ENCODE measurements at places on chromosomes 1 and 21.

DNA sequence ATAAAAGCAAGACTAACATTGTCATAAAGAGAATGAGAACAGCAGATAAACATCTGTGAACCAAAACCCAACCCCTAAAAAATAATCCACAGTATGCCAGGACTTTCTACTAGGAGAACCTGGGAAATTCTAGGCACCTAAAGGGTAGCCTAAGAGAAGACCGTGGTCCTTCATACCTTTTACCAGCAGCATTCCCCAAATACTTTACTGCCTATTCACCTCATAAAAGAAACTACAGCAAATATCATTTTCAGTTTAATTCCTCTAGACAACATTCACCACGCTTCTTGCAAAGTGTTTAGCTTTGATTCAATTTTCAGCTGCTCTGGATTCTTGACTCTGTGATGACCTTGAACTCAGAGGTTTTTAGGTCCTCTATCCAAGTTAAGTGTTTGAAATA, 1180.7 kb upstream of the B3GALT2 start:
- DNase-seq: no peak

DNA sequence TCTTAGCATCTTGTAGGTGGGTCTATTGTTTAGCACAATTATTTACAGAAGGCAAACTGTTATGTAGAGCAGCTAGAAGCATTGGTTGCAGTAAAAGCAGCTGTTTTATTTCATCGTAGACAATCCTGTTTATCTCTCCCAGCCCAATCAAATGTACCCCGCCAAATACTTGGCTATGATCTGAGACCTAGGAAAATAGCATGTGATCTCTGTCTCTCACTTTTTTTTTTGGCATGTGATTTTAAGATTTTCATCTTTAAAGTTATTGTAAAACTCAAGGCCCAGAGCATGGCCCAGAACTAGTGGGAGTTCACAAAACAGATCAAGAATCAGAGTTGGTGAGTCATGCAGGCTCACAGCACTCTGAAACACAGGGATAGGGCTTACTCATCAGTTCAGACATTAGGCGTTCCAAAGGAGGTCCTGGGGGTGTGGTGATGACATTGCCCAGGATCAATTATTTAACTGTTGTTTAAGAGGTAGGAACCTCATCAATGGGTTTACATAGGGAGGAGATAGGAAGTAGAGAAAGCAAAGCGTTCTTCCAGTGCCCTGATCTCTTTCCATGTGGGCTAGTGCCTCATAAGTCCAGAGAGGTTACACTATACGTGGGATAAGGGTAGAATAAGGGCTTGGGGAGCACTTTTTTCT, 40.2 kb downstream of the TBX19 start:
- peak; percentile 13 for DNase-seq

- no peak for DNase-seq
Measured at GRCh38 chr1:184489908-184490307, 103.1 kb downstream of the C1orf21 start.

GRCh38 chr1:203407296-203407695, 56.4 kb upstream of the FMOD start:
- no peak for DNase-seq

GRCh38 chr1:174795806-174796205, 203.9 kb upstream of the CACYBP start:
- no peak for DNase-seq

DNA sequence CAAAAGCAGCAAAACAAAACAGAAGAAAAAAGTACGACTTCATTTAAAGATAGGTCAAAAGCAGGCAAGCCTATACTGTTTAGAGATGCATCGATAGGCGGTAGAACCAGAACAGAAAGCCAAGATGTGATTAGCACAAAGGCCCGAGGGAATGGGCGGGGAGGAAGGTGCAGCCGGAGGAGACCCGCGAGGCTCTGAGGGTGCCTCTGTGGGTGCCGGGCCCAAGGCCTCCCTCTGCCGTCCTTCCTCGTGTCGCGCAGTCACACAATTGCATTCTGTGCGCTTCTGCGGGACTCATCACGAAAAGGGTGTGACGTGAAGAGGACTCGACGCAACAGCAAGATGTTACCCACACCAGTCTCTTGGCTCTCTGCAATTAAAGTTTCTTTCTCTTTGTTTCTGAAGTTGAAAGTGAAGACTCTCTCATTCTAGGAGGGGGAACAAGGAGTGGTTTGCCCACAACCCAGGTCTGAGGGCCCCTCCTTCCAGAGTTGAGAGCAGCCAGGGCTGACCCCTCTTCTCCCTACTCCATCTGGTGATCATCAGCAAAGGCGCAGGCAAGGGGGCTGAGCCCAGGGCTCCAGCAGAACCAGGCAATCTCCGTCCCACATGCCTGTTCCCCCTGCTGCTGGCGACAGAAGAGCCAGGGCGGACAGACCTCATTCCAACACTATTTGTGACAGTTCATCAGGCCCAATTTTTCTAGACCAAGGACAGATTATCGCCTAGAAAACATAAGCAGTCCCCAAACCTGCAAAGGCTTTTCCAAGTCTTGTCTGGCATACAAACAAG, 41.0 kb downstream of the NPHP4 start:
- no peak for DNase-seq

DNA sequence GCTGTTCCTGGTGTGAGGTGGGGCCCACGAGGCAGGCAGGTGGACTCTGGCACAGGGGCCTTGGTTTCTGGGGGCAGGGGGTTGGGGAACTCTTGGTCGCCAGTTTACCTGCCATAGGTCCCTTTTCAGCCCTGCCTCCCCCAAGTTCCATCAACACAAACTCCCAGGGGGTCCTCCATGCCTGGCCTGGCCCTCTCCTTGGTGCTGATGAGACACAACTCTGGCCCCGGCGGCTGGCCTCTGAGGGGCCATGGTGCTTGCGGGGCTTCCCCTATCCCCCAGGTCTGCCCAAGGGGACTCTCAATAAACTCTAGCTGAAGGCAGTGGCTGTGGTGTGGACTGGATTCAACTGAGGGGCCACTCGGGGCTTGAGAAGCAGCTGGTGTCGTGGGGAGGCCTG, 16.0 kb downstream of the HTR6 start:
- no peak for DNase-seq

DNA sequence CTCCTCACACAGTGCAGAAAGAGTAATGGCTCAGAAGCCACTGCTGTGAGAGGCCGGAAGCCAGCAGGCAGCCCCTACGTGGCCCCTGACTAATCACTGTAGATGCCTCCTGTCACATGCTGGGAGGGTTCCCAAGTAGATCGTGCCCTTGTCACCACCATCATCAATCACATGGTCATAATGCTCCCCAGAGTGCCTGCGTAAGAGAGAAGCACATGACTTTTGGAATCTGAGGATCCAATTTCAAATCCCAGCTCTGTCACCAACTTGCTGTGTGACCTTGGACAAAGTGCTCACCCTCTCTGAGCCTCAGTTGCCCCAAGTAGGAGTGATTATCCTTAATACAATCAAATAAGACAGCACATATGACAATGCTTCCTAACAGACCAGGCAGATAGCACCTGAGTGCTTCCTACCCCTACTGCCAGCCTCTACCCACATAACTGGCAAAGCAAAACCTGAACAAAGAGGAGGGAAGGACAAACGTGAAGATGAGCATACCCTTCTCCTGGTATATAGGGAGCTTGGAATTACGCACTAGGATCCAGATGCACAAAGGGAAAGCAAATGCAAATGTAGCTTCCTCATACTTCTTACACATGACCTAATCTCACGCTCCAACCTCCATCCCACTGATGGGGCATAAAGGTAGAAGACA, 65.7 kb downstream of the SDC3 start:
- DNase-seq: no peak

GRCh38 chr1:41291195-41291594, 49.1 kb upstream of the SCMH1 start:
- no peak for DNase-seq

DNA sequence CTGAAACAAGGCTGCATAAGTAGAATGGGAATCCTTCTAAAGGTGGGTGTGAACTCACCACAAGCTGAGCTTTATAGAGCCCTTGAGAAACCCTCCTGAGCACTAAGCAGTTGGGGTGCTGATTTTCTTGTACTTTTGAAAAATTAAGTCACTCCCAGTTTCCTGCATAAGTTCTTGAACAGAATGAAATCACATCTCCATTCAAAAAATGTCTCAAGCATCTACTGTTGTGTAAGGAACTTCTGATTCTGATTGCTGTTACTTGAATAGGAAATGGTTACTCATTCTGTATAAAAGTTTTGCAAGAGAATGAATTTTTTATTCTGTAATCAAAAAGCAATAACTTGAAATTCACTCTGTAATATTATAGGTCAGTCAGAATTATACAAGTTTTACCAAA, 50.8 kb upstream of the WNT2B start:
- DNase-seq: no peak

- no peak for DNase-seq
Measured at GRCh38 chr21:42809577-42810475, 69.5 kb downstream of the WDR4 start.

DNA sequence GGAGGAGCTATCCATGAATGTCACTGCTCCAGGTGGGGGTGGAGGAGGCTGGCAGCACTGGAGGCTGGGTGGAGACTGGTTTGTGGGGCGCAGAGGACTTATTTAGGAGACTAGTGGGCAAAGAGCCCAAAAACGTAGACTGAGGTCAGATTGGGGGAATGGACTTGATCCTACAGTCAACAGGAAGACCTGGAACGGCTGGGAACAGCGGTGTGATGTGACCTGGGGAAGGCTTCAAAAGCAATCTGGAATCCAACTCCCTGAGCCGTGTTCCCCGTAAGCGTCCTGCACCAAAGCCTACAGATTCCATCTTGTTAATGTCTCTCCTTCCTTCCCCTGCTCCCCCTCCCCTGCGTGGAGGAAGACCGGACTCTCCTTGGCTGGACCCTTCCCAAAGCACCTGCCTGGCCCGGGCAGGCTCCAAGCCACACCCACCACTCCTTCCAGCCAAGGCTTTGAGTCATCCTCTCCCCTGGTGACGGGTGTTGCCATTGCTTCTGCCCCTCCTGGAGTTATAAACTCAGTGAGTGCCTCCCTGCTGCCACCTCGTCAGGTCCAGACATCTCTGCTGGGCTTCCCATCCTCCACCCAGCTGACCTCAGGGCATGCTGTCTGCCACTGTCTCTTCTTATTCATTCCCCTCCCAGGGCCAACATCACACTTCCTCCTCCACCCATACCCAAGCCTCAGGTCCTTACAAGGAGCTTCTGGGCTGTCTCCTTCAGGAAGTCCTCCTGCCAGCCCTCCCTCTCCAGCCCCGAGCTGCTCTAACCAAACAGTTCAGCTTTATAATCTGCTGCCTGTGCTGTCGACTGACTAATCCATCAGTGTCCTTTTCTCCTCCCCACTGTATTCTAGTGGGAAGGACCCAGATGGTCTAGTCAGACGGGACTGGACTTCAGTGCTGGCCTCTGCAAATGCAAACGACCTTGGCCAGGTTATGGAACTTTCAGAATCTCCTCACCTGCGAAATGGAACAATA, 1.6 kb upstream of the CLSTN1 start:
- DNase-seq: no peak

- no peak for DNase-seq
Measured at GRCh38 chr1:109827986-109828385, 64.3 kb upstream of the EPS8L3 start.

DNA sequence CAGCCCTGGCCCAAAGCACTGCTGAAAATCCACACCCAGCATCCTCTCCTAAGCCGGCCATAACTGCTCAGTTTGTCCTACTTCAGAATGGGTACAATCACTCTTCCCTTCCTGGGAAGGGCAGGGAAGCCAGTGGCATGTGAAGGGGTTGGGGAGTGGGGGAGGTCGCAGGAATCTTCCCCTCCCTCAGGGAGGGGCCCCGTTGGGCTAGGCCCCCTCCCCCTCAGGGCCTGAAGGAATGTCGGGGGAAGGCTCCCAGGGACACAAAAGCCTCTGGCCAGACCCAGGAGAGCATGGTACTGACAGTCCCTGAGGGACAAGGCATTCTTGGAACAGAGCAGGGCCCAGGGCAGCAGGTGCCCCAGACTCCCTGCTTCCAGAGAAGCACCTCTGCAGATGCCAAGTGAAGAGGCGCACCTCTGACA, 1.2 kb downstream of the ELOVL1 start:
- DNase-seq: no peak

GRCh38 chr1:224499204-224499603, 64.6 kb upstream of the WDR26 start:
- DNase-seq: no peak

DNA sequence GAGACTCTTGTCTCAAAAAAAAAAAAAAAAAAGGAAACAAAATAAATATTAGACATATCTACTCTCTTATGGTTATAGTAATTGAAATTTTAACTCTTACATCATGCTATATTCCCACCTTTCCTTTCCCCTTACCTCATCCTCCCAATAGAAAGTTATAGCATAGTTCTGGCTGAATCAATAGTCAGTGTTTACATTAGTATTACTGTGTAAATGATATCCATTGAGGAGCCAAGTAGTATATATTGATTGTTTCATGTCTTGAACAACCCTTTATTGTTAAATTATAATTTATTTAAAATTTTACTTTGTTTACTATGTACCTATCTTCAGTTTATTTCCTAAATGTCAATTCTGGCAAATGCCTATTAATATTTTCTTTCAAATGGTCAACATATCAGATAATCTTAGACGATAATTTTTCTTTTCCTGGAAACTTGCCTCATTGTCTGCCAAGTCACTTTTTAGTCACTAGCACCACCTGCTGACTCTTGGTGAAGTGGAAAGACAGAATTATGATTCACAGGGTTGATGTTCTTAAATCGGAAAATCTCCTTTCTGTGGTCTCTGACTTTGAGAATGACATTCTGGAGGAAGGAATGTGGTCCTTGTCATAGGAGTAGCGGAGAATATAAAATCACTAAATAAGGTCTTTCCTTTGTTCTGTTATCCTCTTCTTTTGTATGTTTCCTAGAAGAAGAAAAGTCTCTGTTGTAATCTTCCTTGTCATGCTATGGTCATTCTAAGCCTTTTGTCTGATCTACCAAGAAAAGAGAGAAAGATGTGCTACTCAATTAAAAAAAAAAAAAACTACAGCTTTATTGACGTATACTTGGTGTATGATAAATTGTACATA, 8.6 kb downstream of the HJV start:
- peak; percentile 38 for DNase-seq

GRCh38 chr1:70536708-70537366, 125.8 kb downstream of the CTH start:
- no peak for DNase-seq

DNA sequence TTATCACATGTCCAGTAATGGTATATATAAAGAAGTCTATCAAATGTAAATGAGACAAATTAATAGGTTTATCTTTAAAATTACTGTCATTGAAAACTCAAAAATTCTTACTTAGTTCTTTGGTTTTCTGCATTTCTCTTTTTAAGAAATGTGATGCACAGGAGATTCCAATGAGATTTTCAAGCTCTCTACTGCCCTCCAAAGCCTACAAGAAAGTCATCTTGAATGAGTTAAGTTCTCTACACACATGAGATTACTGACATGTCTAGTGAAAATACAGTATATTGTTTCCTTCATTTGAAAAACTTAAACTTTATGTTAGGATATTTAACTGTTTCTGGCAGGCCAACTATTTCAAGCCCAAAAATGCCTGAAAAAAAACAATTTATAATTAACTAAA, 68.8 kb downstream of the ITGB3BP start:
- no peak for DNase-seq

DNA sequence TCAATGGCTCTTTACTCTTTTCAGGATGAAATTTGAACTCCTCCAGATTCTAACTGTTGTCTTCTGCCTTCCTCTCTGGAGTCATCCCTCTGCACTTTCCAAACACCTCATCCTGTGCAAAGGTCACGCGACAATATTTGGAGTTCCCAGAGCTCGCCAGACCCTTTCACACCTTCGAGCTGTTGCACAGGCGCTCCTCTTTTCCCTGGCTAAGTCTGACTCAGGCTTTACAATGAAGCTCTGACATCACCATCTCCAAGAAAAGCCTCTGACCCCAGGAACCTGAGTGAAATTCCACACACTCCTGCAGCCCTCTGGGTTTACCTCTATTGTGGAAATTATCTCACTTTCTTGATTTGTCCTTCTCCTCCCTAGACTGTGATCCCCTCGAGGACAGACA, 270.3 kb downstream of the RGS7 start:
- no peak for DNase-seq

- DNase-seq: no peak
Measured at GRCh38 chr1:168498159-168498631, 45.6 kb downstream of the XCL2 start.
